Kidney tubule cell (primary cell): ENCODE measurements at places on chromosomes 7 and 10.

GRCh38 chr7:50664461-50664922, 99.3 kb upstream of the DDC start:
- DNase-seq: peak; percentile 91

GRCh38 chr7:66905689-66906088, 15.3 kb upstream of the TMEM248 start:
- no peak for DNase-seq

- DNase-seq: peak; percentile 32
These were observed 54.1 kb downstream of the NRAP start for GRCh38 chr10:113609704-113610108.

GRCh38 chr10:117514971-117515370, 27.6 kb upstream of the EMX2 start:
- no peak for DNase-seq

DNA sequence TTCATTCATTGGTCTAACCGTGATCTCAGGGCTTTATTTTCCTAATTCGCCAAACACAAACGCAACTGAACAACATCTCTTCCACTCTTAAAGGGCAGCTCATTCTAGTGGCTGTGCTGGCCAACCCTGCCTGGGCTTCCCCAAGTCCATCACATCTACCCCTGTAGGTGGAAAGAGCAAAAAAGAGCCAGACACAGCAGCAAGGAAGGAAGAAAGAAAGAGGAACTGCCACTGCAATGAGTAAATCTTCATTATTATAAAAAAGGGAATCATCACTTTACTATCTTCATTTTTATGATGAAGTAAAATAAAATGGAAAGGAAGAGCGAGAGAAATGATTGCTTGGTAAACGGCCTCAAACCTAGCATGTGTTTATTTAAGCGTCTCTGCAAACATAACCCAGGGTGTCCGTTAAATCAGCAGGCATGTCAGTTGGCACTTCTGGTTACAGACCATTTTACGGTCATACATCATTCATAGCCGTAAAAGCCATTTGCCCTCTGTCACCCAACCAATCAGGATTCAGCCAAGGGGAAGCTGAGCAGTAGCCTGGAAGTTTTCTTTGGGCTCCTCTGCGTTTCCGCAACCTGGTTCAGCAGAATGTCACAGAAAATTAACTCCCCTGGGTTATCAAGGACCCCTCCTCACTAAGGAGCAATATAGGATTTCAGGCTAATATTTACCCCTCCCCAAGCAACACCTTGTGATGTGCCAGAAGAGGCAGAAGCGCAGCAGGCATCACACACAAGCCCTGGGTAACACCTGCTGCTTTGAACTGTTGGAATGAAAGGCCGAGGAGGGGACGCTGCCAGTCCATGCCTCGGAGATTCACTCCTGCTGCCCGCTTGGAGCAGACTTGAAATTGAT, 234.0 kb downstream of the SNX10 start:
- no peak for DNase-seq

GRCh38 chr7:18320422-18320821, 175.1 kb upstream of the HDAC9 start:
- DNase-seq: no peak

GRCh38 chr10:42111076-42111475, 527.3 kb downstream of the ZNF33B start:
- DNase-seq: no peak

DNA sequence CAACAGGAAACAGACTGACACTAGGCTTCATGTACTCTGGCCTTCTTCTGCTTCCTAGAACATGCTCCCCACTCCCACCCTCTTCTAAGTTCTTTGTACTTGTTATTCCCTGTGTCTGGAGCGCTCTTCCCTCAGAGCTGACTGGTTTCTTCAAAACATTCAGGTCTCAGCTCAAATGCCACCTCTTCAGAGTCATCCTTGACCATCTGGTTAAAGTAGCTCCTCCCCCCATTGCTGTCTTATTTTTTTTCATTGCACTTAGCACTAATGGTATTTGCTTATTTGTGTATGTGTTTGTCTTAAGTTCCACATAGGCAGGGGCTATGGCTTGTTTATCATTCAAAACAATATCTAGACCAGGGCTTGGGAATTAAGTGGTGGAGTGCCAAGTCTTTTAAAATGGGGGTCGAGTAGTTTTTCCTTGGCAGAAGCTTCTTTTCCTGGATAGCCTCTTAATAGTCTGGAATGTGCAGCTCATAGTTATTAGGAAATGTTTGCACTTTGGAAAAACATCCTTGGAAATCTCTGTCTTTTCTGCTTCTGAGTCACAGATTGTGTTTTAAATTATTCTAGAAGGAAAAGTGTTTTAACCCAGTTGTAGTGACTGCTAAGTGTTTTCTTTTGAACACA, 60.0 kb downstream of the RALA start:
- DNase-seq: peak; percentile 53

- no peak for DNase-seq
These were observed 76.0 kb downstream of the HIP1 start for GRCh38 chr7:75662579-75663301.

DNA sequence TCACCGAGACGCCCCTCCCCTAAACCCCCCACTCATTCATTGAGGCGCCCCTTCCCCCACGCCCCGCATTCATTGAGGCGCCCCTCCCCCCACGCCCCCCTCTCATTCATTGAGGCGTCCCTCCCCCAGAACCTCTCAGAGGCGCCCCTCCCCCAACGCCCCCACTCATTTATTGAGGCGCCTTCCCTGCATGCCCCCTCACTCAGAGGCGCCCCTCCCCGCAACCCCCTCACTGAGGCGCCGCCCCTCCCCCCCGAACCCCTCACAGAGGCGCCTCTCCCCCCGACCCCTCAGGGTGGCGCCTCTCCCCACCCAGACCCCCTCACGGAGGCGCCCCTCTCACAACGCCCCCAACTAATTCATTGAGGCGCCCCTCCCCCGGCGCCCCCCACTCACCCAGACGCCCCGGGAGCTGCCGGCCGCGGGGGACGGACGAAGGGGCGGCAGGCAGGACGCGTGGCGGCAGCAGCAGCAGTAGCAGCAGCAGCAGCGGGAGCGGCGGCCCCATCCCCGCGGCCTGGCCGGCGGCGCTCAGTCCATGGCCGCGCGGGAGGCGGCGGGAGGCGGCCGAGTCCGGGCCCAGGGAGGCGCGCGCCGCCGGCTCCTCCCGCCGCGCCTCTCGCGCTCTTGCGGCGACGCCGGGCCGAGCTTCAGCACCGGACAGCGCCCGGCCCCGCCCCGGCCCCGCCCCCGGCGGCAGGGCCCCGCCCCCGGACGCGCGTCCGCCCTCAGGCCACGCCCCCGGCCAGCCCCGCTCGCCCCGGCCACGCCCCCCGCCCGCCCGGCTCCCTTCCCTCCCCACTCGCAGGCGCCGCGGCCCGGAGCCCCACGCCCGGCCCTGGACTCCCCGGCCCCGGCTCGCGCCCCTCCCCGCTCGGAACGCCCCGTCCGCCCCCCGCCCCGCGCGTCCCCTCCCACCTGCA, at the start of gene PTPRN2:
Gene PTPRN2 (minus strand): TSS at position 662 of the 923 bp plus-strand sequence.
- DNase-seq: peak; percentile 58

DNA sequence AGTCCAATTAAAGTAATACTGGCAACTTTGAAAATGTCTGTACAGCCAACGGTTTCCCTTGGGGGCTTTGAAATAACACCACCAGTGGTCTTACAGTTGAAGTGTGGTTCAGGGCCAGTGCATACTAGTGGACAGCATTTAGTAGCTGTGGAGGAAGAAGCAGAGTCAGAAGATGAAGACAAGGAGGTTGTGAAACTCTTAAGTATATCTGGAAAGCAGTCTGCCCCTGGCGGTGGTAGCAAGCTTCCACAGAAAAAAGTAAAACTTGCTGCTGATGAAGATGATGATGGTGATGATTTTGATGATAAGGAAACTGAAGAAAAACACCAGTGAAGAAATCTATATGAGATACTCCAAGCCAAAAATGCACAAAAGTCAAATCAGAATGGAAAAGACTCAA, 72.2 kb downstream of the ZNF783 start:
- DNase-seq: no peak

- DNase-seq: no peak
These were observed 183.8 kb upstream of the MKLN1 start for GRCh38 chr7:131143869-131144268.
